ENCODE measurements at places on chromosomes 3 and 15.

DNA sequence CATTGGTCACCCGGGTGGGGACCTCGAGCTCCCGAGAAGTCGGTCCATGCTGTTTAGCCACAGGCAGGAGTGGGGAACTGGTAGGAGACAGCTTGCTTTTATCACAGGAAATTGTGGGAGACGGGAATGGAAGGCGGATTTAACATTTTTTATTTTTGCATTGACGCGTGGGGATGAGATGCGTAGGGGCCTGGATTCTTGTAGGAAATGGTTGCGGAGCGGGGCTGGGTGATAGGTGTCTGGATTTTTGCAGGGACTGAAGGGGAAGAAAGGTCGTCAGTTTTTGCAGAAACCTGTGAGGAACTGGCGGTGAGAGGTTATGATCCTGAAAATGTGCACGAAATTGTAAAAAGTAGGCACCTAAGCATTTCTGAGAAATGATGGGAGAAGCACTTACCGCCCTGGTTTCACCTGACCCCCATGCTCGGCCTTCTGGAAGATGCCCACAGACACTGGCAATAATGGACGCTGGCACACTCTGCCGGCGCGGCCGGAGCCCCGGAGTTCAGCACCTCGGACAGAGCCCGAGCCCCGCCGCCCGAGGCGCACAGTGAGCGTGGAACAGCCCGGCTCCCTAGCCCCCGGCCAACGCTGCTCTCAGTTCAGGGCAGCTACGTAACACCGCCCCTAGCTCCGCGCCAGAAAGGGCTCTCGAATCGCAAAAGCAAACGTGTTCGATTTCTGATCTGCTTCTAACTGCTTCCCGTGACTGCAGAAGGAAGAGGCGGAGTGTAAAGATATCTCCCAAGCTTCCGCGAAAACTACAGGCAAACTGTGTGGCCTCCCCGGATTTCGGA lies 928 bp downstream of the ANKRD34C start:
- peak; percentile 47 for DNase-seq

DNA sequence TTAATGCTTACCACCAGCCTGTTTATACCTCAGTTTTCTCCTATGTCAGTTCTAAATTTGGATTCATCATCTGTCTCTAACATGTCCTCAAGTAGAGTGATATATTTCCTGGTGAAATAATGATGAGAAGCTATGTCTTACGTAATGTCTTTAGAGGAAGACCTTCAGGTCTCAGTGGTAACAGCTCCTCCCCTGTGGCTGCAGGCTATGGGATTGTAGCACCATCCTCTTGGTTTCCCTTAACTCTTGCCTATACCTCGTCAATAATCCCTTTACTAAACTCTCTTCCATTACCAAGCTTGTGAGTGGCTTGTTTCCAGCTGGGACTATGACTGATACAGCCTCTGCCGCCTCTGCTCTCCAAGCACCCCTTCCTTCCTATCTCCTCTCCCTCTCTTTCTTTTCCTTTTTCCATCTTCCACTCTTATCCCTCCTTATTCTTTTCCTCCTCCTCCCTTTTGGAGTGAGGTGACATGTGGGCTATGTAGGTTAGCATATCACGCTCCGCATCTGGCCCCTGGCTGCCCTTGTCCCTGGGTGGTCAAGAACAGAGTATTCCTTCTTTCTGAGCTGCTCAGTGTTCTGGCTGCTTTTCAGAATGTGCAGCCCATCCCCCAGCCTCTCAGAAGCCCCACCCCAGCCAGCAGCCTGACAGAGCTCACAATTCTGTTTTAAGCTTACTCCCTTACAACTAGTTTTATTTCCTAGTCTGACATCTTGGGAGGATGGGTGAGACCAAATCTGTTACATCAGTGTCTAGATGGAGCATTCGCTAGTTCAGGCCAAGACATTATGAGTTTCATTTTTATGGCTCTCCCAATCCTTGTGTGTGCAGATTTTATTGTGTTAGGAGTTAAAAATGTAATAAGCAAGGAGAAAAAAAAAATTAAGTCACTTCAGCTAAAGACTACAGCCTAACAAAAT lies 75.0 kb upstream of the RNU6-1 start:
- DNase-seq, result peak; percentile 47

GRCh38 chr3:114119776-114120175 lies 59.1 kb downstream of the DRD3 start:
- DNase-seq, result no peak

DNA sequence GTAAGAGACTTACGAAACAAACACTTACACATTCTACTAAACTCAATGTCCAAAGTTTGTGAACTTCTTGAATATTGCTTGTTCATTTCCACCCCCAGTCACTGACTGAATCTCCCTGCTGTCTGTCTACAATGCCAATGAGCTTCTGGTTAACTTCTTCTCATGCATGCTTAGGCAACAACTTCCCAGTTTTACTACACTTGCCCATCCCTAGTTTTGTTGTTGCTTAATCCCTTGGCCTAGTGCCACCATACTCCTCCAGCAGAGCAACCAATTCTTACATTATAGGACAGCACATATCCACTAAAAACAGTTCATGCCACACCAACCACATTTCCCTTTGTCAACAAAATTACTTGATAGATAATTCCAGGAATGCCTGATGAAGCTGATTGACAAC lies 40.9 kb upstream of the CCR2 start:
- DNase-seq, result peak; percentile 58

GRCh38 chr3:187504435-187504834 lies 136.2 kb downstream of the RTP4 start:
- no peak for DNase-seq

DNA sequence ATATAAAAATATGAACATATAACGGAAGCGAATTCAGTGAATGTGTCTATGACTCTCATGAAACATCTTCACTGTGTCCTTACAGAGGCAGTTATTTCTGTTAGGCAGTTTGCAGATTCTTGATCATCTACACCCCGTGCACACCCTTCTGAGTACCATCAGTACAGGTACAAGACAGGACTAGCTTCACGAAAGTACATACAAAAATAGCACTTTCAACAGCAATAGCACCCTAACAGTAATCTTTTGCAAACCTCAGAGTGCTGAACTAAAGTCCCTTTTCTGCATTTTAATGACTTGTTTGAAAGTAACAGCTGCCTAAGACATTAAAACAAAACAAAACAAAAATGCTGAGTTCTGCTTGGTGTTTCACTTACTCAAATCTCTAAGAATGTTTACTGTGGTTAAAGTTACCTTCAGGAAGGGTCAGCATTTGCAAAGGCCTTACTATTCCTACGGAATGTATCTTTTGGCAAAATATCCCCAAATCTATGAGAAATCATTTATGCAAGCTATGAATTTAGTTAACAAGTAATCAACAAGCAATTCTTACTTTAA lies 104.1 kb downstream of the CNTN3 start:
- no peak for DNase-seq

GRCh38 chr15:101501703-101502373 lies 12.3 kb upstream of the PCSK6 start:
- peak; percentile 33 for DNase-seq

GRCh38 chr15:35691891-35692867 lies 146.2 kb upstream of the DPH6 start:
- DNase-seq, result peak; percentile 69

- DNase-seq, result peak; percentile 99
These were observed at the start of the genes BTD and HACL1 for GRCh38 chr3:15601399-15602145. BTD (plus strand) TSS chr3:15601745; CDS start chr3:15635440, 33,695 bp downstream. HACL1 (minus strand) TSS chr3:15601569; CDS start chr3:15601463, 106 bp downstream.

- no peak for DNase-seq
These were observed 959 bp downstream of the TPM1 start for GRCh38 chr15:63043335-63044076.

Measured in fibroblast of pulmonary artery (primary cell).